ENCODE measurements at places on chromosomes 3 and 15.
A peak's percentile ranks its signal among the peaks of the same experiment; 100 is the strongest.

DNA sequence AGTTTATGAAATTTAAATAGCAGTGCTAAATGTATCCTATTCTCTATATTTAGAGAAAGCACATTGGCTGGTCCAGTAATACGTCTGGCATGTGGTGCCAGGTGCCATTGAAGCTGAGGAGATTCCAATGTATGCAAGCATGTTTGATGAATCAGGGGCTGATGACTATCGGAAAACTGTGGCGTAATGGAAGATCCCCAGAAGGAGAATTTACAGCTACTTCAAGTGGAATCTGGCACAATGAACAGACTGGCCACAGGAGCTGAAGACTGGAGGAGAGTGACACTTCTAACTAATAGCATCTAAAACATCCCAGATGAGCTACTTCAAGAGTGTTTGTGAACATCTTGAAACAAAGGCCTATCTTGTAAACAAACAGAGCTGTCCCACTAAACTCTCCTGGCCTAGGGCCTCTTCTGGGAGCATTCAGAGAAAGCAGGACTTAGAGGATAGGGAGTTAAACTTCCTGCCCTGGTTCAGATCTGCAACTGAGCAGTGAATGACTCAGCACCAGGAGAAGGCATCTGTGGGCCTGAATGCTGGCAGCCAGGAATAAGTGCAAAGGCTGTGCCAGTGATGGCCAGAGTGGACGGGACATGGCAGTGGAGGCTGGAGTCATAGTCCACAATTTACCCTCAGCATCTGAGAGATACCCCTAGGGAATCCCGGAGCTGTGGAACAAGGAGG, 15.2 kb upstream of the ACTC1 start:
- DNase-seq = peak; percentile 84

GRCh38 chr3:182364723-182365650, 428.3 kb upstream of the ATP11B start:
- no peak for DNase-seq

DNA sequence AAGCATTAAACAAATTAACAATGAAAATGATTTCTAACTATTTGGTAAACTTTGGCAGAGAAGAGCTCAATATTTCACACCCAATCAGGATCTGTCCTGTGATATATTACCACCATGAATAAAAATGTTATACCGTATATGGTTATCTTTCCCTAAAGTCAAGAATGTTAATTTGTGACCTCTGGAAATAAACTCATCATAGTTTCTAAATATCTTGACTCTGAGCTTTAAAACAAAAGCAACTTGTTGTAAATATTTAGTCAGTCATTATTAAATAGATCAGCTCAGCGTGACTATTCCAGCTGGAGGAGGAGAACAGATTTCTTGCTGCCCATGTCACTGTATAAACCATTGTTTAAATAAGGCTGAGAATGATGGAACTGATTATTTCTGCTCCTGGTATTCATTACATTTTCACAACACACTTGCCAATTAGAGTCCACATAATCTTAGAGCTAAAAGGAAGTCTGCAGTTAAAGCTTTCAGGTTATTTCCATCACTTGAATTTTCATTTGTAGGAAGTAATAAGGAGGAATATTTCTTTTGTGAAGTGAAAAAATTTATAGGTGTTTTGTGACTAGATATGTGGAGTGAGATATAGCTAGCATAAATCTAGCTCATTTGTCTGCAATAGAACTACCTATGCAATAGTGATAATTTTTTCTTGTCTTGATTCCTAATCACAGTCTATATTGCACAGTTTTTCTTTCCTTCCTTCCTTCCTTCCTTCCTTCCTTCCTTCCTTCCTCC, 106.5 kb upstream of the P2RY1 start:
- DNase-seq = no peak

- no peak for DNase-seq
Measured at GRCh38 chr3:40920041-40920440, 279.3 kb upstream of the CTNNB1 start.

GRCh38 chr3:186746008-186746407, 28.8 kb downstream of the KNG1 start:
- DNase-seq = peak; percentile 66

DNA sequence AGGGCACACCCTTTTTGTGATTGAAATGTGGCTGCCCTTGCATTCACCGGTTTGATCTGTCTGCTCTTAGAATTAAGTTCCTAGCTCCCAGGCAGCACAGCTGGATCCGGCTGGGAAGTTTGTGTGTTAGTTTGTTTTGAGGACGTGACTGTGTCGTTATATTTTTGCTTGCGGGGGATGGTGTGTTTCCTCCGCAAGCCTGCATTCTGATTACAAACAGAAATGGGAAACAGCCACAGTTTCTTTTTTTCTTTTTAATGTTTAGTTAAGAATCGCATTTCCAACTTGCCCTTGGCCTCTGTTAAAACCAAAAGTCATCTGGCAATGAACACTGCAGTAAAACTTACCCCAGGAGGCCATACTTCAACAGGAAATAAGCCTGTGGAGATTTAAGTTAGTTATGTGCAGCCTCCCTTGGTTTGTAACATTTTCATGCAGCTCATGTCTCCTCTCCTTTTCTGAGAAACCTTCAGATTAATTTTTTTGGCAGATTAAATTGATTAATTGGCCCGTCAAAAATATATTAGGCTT, 888 bp downstream of the TMOD3 start:
- DNase-seq = no peak

- no peak for DNase-seq
Measured at GRCh38 chr15:43190178-43190577, 5.0 kb downstream of the CCNDBP1 start.

- DNase-seq = no peak
Measured at GRCh38 chr3:142098964-142099363, 50.4 kb downstream of the TFDP2 start.

- DNase-seq = no peak
Measured at GRCh38 chr3:24272408-24272807, 222.2 kb downstream of the THRB start.

DNA sequence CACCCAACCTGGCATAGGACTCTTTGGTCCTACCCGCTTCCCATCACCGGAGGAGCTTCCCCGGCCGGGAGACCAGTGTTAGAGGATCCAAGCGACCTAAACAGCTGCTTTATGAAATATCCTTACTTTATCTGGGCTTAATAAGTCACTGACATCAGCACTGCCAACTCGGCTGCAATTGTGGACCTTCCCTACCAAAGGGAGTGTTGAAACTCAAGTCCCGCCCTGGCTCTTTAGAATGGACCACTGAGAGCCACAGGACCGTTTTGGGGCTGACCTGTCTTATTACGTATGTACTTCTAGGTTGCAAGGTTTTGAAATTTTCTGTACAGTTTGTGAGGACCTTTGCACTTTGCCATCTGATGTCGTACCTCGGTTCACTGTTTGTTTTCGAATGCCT, 761.2 kb upstream of the LMCD1 start:
- no peak for DNase-seq

- DNase-seq = no peak
Measured at GRCh38 chr3:176505878-176506621, 691.2 kb downstream of the TBL1XR1 start.

GRCh38 chr15:61479613-61480012, 250.5 kb upstream of the RORA start:
- DNase-seq = no peak

DNA sequence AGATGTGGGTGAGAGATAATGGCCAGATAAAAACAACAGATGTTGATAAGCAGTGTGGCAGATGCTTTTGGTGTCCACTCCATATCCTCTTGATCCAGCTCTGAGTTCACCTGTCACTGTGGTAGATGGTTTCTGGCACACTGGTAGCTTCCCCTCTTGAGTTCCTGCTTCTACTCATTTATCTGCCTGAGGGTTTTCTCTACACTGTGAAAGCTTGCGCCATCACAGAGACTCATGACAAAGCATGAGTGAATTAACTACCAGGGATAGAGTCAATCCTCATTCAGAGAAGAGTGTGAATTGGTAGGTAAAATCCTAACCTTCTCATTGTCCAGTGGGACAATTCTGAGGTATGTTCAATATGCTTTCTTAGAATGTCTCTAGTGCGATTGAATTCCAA, 50.0 kb upstream of the ARHGEF26 start:
- DNase-seq = no peak

DNA sequence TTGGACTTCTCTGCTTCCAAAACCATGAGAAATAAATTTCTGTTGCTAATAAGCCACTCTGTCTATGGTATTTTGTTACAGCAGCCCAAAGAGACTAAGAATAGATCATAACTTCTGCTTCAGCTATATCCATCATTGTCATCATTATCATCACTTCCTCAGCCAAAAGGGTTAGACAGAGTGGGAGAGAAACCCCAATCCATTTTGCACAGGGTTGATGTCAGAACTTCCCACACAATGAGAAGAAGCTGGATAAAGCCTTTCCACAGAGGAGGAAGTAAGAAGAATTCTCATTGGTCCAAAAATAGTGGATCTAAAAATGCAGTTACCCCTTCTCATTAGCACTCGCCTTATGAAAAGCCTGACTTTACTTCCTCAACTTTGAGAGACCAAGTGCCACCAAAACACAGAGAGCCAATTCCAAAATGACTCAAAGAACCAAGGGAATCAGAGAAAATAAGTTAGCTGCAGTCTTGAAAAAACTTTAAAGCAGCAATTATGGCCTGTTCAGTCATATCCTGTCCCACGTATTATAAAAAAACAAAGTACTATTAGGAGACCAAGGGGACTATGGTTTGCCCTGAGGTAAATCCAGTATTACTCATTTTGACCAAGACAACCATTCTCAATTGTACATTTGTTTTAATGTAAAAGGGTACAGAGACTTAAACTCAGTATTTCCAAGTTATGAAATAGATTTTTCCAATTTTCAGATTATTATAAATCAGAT, 80.2 kb downstream of the WNT5A start:
- DNase-seq = no peak

DNA sequence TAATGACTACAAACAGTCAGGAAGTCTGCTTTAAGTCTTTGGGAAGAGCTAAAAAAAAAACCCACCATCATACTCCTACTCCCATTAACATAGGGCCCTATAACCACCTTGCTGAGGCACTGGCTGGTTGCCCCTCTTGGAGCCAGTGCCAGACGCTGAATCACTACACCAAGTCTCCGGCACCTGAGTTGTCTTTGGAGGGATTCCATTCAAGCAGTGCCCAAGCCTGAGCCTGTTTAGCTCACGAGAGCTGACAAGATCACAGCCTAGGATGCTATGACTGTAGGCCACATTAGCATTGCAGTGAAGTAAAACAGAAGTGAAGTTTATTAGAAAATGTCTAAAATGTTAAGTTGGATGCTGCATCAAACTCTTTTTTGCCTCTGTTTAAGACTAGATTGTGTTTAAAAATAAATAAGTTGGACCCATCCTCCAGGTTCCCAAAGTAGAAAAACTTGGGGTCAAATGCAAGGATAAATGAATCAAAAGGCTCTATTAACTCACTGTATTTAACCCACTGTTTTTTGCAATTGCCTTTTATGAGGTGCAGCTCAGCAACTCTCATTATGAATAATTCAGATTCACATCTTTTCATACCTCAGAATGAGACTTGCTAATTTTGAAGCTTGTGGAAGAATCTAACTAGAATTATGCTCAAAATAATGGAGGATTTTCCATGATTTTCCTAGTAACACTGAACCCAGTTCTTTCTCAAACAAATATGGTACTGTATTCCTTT, 461.9 kb downstream of the FOXP1 start:
- no peak for DNase-seq

- DNase-seq = no peak
Measured at GRCh38 chr3:42970557-42970956, 8.6 kb upstream of the GASK1A start.

- no peak for DNase-seq
Measured at GRCh38 chr15:62781081-62781497, 261.5 kb upstream of the TPM1 start.

- no peak for DNase-seq
Measured at GRCh38 chr15:38061856-38062649, 127.6 kb downstream of the TMCO5A start.

DNA sequence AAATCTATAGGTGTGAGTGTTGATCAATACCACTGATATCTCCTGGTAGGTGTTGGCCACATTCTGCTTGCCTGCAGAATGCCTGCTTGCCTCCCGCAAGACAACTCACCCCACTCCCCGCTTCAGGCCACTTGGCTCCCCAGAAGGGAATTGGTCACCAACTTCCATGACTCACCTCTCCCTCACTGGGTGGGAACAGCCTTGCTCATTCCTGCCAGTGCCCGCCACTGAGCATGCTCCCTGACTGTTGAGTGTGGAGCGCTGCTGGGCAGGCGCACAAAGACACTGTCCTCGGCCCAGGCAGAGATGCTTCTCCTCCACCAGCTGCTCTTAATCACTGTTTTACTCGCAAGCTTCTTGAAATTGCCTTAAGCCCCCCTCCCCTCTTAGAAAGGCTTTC, 57.3 kb upstream of the PPP2R3A start:
- DNase-seq = no peak

All from AG08396 (cell line).